ENCODE measurements at places on chromosomes 1 and 21.

GRCh38 chr1:26854906-26855305 is 8.0 kb upstream of the SFN start:
- no peak for DNase-seq

DNA sequence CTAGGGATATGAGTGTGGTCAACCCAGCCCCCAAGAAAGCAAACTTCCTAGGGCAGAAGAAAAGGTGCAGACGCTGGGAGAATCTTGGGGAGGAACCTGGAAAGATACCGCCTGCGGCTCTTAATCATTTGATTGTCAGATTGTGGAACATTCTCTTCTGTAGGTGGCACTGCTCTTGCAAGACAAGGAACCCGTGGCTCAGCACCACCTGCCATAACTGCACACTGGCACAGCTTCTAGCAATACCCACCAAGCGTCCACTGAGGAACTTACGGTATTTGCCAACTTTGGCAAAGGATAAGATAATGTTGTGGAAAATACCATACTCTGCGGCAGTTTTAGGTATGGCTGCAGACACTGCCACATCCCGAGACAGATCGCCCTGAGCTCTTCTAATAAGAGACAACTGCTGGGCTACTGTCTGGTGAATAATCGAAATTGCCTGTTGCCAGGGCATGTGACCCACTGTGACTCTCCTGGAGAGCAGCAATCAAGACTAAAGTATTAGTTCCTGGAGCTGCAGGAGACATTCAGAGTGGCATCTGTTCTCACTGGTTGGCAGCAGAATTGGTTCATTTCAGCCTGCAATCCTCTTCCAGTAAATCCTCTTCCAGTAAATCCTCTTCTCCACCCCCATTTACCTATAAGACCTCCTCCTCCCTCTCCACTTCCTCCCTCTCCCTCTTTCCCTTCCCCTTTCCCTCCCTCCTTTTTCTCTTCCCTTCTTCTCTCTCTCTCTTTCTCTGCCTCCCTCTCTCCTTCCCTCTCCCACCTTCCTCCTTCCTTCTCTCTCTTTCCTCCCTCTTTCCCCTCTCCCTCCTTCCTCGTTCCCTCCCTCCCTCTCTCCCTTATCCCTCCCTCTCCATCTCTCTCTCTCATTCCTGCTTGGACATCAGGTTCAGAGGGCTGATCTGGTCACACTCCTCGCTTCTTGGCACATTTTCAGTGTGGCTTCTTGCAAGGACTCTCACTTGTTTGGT is 49.7 kb upstream of the B3GALT5 start:
- DNase-seq: no peak

DNA sequence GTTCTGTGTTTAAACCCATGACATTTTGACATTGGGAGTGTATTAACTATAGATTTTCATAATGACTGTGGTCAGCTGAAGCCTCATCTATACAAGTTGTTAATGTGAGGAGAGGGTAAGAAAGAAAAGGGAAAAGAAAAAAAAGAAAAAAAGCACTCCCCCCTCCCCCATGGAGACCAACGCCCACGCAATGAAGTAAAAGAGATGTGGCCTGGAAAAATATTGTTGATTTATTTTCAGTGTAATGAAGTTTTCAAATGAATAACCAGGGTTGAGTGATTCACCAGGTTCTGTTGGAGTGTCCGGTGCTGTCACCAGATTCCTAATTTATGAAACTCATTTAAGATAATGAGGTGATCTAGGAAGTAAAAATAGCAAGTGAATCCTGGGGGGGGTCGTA is 4.7 kb downstream of the RNF220 start:
- DNase-seq: no peak

DNA sequence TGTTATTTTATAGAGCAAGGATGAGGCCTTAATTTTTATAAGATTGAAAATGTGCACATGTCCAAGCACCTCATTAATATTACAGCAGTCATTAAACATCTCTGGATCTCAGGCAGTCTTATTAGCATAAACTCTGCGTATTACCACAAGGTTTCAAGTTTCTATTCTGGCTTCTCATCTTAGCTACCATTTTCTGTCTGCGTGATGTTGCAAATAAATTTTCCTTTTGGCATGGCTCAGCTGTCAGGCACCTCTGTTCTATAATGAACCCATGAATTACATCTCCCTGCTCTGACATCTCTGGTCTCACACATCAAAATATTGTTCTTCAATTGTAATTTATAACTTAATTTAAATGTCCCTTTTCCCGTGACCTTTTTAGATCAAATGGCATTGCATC is 156.5 kb downstream of the SLC45A1 start:
- no peak for DNase-seq

- no peak for DNase-seq
These were observed 408.5 kb downstream of the PLPP3 start for GRCh38 chr1:56170784-56171320.

GRCh38 chr1:170624146-170624545 is 39.8 kb upstream of the PRRX1 start:
- DNase-seq: no peak

DNA sequence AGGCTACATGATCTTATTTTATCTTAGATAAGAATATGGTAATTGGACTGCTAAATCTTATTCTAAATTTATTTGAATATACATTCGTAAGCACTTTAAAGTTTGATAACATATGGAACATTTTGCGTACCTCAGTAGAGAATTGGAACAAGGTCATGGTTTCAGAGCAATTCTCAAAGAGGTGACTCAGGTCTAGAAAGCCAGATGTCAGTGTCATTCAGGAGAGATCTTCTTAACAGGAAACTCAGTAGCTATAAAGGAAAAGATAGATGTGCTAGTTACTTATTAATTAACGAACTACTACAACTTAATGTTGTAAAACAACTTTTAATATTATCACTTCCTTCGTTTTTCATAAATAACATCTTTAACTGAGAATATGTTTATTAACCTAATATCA is 142.5 kb downstream of the USP25 start:
- DNase-seq: no peak

DNA sequence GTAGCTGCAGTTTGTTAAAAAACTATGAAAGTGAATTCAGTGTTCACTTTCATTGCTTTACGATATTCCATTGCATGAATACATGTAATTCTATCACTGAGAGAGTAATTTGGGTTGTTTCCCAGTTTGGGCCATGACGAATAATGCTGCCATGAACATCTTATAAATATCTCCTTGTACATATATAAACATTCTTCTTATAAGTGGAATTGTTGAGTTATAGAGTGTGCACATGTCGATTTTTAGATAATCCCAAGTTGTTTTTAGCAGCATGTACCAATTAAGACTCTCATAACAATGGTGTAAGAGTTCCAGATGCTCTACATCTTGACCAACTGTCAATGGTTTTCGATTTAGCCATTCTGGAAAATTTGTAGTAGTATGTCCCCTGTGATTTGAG is 40.9 kb downstream of the ALG6 start:
- no peak for DNase-seq

- DNase-seq: no peak
These were observed 14.0 kb downstream of the ZNF644 start for GRCh38 chr1:91007827-91008226.

DNA sequence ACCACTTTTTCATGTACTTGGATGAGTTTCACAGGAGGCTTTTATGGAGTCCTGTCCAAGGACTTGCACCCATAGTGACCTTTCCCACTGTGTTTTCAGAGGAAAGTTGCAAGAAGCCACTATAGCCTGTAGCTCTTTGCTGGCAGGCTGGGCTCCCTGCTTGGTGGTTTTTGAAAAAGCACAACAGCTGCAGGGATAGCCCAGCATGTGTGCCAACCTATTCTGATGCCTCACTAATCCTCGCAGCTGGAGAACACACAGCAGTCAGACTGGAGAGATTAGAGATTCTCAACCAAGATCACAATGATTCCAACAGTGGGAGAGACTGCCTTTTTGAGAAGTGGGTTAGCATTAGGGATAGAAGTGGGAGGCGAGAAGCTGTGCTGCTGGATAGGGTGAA is 24.1 kb upstream of the ARHGEF11 start:
- DNase-seq: no peak

DNA sequence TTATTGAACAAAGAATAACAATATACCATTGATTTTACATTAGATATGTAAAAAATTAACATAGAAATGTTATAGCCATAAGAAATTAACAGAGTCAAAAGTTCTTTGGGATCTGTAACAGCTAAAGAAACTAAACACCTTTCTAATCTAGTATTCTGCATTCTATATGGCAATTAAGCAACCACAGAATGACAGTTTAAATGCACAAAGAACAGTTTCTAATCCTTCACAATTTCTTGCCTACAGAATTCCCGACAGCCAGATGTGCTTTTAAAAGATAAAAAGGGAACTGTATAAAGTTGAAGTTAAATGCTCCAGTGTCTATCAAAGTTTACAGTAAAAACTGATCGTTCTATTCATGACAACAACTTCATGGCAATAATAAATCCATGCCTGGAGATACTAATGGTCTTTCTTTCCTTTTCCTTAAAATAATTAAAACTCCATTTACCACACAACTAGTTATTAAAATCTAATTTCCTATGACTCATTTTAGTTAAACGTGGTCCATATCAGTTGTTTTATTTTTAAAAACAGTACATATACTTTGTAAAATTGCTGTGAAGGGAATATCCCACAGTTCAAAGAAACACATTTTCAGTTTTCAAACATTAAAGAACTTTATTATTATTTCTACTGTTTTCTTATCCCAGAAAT is 110.2 kb downstream of the EIF4G3 start:
- no peak for DNase-seq
